GM12892 (cell line): ENCODE measurements at places on chromosomes 13 and 19.

DNA sequence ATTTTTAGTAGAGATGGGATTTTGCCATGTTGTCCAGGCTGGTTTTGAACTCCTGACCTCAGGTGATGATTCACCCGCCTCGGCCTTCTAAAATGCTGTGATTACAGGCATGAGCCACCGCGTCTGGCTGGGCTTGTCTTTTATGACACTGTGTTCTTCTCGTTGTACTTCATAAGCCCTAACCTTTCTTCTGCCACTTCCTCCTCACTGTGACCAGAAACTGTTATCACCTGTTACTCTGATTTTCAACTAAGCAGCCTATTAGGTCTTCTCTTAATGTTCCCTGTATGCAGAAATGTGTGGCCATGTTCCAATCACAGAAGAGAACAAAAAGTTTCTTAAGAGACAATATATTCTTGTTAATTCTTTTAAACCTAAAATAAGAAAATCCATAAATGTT, 16.4 kb downstream of the ZNF790 start:
- DNase-seq = no peak

DNA sequence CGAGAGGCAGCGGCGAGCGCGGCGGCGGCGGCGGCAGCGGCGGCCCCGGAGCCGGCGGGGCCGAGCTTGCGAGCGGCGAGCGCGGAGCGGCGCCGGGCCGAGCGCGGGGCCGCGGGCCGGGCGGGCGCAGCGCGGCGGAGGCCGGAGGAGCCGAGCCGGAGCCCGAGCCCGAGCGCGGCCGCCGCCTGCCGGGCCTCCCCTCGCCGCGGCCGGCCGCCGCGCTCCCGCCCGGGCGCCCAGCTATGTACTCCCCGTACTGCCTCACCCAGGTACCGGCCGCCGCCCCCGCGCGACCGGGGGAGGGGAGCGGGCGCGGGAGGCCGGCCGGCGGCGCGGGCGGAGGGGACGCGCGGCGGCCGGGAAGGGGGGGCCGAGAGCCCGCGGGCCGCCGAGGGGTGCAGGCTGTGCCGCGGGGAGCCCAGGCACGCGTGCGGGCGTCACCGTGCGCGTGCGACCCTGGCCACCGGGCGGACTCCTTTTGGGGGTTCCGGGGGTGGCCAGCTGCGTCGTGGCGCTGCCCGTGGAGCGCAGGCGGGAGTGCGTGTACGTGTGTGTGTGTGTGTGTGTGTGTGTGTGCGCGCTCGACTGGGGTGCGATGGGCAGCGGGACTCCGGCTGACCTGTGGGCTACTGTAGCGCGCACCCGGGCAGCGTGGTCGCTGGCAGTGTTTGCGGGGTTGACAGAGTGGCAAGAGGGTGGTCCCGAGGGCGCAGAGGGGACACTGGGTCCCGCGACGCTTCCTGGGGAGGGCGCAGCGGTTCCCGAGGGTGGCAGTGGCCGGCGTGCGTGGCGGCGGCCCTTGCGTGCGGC, 526 bp downstream of the NFIX start:
- DNase-seq = peak; percentile 71

DNA sequence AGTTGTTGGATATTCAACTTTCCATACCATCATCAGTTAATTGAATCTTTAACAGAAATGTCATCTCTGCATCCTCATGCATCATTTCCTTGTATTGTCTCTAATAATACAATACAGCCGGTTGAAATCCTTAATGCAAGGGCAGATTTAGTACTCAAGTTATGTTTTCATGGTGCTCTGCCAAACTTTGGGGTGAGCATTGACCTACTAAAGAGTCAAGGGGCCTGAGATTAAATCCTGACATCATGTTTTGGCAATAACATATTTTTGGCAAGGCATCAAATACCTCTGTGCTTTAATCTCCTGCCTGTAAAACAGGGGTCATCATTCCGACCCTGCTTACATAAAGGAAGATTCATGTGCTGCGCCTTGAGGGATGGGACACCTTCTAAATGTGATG, 42.7 kb upstream of the ABCC4 start:
- DNase-seq = no peak

- no peak for DNase-seq
These were observed 49.5 kb upstream of the PCDH17 start for GRCh38 chr13:57582032-57582431.

DNA sequence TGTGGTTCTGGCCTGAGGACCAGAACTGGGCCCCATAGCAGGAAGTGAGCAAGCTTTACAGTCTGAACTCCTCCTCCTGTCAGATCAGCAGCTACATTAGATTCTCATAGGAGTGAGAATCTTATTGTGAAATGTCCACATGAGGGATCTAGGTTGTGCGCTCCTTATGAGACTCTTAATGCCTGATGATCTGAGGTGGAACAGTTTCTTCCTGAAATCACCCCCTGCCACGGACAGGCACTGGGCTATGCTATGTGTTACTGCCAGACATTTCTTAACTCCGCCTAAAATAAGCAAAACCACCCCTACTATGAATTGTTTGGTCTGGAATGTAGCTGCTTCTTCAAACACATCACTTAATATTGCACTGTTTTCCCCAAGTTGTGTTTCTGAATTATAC, 4.6 kb downstream of the FBXL3 start:
- no peak for DNase-seq

- DNase-seq = no peak
These were observed 2318.0 kb downstream of the PCDH9 start for GRCh38 chr13:64912141-64912540.

DNA sequence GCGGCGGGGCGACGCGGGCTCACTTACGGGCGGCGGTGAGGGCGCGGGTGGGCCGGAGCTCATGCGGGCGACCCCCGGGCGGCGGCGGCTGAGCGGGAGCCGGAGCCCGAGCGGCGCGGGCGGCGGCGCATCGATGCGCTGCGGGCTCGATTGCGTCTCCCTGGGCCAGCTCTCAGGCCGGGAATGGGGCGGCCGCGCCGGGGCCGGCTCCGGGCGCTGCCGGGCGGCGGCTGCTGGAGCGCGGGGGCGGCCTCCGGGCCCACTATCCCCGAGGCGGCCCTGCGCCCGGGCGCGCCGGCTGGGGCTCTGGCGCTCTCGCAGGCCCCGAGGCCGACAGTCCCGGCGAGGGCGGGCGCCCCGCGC, 1.4 kb upstream of the TSHZ3 start:
- no peak for DNase-seq

GRCh38 chr13:91661692-91662490, 263.5 kb downstream of the GPC5 start:
- DNase-seq = no peak

DNA sequence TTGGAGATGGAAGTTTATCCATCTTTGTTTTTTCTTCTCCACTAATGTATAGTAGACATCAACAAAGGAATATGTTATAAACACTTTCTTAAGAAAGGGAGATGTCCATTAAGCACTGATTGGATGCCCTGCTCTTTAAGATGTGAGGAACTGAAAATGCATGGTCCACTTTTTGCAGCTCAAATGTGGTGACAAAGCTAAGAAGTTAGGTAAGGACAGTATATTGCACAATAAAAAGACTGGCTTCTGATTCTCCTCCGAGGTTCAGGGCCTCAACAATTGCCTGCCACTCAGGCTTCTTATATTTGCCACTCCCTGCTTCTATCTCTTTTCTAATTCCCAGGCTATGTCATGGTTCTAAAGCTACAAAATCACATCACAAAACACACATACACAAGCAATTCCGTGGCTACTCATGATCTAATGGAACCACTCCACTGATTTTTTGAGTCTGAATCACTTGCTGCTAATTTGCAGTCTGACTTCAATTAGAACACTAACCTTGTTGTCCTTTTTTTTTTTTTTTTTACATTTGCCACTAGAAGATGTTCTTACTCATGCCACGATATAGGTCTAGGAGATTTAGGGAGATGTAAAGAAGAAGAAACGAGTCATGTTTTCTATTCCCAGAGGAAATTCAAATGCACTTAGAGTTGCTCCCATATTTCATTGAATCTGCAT, 29.6 kb upstream of the TNFSF11 start:
- DNase-seq = no peak

- DNase-seq = no peak
These were observed 369.7 kb downstream of the COG6 start for GRCh38 chr13:40024967-40025714.

DNA sequence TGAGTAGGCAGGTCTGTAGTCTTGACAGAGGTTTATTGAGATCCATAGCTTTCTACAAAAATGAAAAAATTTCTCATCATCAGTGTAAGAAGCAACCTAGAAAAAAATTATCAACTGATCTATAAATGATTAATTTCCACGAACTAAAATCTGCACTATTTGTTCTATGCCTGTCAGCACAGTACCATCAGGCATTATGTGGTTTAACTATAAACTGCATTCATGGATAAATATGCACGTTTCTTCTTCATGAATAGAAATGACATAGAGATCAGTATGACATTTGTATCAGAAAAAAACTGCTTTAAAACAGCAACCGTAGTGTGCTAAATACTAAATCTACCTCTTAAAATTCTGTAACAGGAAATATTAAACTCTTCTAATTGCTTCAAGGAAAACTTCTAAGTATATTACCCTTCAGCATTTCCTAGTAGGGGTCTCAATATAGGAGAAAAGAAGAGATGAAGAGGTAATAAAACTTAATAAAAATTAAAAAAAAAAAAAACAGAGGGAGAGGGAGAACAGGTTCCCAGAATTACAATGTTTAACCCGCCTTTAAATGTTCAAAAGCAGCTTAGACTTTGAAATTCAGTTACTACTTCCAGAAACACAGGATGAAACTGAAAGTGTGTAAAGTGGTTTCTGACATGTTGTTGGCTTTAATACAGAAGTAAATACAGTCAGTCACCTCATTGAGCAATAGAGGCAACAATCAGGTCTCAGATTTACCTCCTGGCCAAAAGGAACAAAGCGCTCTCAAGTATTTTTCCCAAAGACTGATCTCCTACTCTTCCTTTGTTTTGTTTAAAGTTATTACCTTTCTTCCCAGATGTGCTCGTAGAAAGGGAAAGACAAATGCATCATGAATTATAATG, 144.4 kb downstream of the DIAPH3 start:
- no peak for DNase-seq

DNA sequence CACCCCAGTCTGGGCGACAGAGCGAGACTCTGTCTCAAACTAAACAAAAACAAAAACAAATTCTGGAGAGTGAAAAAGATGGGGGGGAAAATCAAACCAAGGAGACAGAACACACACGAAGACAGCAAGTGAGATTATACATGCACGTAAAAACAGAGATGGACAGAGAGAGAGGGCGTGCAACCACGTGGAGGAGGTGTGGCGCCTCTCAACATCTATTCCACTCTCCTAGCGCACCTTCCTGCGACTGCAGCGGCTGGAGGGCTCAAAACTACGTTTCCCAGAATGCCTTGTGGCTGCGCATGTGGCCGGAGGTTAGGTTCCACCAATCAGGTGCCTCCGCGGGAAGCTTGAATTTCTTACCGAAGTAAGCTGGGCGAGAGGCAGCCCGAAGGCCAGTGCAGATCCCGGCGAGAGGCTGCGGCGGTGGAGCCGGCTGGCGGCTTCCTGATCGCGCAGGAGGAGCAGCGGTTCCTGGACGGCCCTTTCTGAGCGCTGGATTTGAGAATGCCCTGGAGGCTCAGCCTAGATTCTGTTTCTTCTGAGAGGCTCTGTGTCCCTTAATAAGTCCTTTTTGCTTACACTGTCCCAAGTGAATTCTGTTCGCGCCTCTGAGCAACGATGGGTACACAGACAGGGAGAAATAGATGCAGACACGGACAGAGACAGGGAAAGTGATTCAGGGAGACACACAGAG, 13.1 kb upstream of the NANOS2 start:
- DNase-seq = peak; percentile 98

DNA sequence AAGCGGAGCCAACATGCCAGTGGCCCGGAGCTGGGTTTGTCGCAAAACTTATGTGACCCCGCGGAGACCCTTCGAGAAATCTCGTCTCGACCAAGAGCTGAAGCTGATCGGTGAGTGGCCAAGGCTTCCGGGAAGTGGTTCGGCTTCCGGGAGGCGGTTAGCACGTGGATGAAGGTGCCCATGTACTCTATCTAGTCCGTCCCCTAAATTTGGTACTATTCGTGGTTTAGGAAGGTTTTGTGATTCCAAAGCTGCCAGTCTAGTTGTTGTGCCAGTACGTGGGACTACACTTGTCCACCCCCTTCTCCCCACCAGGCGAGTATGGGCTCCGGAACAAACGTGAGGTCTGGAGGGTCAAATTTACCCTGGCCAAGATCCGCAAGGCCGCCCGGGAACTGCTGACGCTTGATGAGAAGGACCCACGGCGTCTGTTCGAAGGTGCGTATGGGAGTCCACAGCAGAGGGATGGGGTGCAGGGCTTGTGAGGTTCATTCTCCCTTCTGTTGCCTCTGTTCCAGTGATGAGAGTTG, 579 bp downstream of the RPS9 start:
- DNase-seq = no peak

DNA sequence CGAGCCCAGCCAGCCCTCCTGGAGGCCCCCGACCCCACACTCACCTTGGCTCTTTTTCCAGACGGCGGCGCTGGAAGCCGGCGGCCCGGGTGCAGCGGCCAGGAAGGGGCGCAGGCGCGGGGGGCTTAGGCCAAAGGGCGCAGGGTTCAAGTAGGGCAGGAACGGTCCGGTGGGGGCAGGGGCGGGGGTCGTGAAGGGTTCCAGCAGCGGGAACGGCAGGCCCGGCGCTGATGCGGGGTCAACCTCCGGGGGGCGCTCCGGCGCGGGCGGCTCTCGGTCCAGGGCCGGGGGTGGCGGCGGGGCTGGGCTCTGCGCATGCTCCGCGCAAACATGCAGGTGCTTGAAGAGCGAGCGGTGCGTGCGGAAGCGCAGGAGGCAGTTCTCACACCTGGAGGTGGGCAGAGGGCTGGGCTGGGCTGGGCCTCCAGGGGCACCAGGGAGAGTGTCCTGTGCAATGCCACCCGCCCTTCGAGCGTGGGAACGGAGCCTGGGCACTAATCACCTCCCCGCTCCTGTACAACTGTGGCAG, 2.3 kb downstream of the ZNF414 start:
- no peak for DNase-seq

DNA sequence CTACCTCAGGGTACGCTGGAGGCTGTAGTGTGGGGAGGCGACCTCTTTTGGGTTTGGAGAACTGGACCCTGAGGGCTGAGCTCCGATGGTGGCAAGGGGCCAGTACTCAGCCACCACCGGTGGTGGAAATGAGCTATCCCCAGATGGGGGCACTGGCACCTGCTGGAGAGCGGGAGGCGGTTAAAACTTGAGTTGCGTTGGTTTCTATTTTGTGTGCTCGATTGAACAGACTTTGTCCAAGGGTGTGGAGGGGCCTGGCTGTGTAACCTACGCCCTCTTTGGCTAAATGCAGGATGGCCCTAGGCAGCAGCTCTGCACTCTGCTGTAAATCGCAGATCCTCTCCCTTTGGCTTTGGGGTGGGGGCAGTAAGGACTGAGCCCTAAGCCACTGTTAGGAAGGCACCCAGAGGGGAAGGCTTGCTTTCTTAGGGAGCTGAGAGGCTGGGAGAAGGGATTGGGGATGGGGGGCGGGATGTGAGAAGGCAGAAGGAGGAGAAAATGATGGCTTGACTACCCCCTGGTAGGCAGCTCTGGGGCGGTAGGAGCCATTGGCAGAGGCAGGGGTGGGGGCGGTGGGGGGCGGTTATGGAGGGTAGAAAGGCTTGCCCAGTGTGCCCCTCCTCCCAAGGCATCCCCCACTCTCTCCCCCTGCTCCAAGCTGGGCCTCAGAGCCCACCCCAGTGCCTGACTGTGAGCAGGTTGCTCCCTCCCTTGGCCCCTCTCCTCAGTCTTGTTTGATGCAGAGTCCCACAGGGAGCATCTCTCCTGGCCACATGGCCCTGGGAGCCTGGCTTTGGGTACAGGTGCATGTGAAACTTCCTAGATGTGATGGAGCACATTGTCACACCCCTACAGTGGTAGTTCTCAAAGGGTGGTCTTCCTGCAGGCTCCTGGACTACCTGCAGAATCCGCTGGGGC, 5.0 kb downstream of the VSTM2B start:
- no peak for DNase-seq
